ENCODE measurements at places on chromosomes 3 and 15.

- DNase-seq = no peak
Observed at GRCh38 chr3:58216496-58217195, 5.9 kb upstream of the DNASE1L3 start.

DNA sequence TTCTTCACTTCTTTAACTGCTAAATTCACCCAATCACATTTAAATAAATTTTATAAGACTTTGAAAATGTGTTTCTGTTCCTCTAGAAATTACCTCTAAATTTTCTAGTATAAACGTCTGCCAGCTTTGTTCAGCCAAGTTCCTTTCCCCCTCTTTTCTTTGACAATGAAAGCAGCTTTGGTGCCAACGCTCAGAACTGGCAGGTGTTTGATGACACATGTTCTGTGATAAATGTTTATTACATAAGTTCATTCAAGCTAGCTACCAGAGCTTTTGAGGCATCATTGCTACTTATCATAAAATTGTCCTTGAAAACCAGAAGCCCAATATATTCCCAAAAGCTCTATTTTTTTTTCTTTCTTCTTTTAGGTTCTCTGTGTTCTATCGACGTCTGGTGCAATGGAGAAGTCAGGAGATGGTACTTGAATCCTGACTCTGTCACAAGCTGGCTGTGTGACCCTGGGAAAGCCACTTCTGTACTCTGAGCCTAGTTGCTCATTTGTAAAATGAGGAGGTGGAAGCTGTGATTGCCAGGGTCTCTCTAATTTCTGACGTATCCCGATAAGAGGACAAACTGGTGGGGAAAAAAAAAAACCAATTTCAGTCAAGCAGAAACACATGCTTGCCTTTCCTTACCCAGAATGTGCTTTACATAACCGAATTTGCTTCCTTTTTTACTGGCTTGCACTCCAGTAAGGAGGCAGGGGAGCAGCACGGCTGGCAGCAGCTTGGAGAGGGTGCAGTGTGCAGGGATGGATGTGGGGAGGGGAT lies 187.1 kb upstream of the LPP start:
- no peak for DNase-seq

DNA sequence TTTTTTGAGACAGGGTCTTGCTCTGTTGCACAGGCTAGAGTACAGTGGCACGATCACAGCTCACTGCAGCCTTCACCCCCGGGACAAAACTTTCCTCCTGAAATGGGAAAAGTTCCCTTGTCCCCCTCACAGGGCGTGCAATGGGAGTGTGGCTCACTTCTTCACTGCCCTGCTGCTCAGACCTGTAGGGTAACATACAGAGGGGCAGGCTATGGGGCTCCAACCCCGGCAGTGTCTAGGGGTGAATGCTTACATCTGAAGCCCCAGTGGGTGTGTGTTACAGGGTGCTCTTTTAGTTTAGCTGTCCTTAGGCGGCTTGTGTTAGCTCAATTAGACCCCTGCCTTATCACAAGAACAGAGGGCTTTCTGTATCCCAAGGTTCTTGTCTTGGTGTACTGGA lies 157.3 kb downstream of the RBPMS2 start:
- DNase-seq = no peak

GRCh38 chr3:157844216-157844615 lies 262.0 kb downstream of the SHOX2 start:
- DNase-seq = no peak

DNA sequence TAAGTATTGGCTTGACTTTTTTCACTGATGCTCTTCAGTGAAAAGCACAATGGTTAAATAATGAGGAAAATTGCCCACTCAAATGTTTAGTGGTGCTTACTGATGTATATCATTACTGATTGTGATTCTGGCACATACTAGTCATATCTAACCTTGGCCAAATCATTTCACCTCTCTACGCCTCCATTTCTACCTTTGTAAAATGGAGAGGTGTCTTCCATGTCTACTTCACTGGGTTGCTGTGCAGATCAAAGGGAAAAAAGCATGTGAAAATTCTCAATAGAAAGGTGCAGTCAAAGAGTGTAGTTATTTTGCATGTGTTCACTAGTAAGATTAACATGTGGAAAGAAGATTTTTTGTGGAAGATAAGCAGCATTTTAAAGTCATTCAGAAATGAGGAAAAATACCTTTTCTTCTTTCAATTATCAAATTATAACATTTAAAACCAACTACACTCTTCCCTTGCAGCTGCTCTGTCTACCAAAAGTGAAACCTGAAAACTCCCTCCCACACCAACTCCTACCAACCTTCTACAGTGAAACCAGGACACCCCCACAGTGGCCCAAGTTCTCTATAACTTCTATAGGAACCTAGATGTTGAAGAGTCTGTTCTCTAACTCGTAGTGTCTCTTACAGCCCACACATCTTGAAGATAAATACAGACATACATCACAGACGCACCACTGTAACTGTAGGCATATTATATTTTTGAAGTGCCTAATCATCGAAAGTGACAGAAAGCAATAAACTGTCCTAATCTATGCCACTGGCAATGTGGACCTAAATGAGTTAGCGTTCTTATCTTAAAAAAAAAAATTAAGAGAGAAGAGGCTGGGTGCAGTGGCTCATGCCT lies 1.4 kb downstream of the CD200R1 start:
- no peak for DNase-seq

DNA sequence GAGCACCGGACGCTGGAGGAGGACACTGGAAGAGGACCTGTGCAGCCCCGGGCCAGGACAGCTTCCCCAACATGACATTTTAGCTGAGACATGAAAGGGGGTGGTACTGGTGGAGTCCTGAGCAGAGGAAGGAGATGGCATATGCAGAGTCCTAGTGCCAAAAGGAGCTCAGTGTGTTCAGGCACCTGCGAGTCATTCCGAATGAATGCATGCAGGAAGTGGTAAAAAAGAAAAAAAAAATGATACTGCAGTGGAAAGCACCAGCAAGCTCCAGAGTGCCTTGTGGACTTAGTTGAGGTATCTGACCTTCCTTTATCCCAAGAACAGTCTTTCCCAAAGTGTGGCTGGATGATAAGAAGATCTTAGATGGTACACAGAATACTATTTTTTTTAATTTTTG lies 6.6 kb upstream of the ZNF148 start:
- DNase-seq = no peak

DNA sequence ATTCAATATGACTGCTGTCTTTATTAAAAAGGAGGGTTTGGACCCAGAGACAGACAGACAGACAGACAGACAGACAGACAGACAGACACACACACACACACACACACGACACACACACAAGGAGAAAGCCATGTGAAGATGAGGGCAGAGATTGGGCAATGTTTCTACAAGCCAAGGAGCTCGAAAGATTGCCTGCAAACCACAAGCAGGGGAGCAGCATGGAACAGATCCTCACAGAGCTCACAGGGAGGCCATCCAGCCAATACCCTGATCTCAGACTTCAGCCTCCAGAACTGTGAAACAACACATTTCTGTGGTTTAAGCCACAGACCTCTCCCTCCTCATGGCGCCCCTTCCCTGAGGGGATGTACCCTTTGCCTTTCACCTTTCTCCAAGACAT lies 35.8 kb upstream of the ABHD2 start:
- no peak for DNase-seq

All from Panc1 (cell line).